ENCODE measurements at places on chromosomes 12 and 14.

DNA sequence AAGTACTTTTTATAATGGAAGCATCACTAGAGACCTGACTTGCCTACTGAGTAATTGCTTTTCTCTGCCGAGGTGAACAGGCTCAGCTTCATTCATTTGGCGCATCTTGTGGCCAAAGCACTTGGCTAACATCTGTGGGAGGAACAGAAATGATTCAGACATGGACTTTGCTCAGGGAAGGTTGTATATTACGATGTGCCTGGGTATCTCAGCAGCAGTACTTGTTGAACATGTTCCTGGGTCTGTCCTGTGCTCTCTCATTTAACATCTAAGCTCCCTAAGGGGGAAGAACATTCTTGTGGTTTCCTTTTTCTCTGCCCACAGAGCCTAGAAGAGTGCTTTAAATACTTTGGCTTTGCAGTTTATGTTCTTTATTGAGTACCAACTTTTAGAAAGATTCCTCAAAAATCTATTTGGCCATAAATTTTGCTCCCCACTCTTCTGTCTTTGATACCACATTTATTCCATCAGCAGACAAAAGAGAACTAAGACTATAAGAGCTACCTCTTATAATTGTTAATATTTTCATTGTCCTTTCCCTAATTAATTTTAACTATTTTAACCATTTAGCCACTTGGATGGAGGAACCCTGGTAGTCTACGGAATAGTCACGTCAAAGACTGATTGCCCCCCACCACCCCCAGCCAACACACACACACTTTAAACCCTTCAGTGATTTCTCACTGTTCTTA, 101.2 kb upstream of the EGLN3 start:
- DNase-seq = no peak

GRCh38 chr12:68896881-68897540, 36.0 kb downstream of the CPM start:
- DNase-seq = no peak

- no peak for DNase-seq
Observed at GRCh38 chr14:61439779-61440418, 118.5 kb downstream of the PRKCH start.

DNA sequence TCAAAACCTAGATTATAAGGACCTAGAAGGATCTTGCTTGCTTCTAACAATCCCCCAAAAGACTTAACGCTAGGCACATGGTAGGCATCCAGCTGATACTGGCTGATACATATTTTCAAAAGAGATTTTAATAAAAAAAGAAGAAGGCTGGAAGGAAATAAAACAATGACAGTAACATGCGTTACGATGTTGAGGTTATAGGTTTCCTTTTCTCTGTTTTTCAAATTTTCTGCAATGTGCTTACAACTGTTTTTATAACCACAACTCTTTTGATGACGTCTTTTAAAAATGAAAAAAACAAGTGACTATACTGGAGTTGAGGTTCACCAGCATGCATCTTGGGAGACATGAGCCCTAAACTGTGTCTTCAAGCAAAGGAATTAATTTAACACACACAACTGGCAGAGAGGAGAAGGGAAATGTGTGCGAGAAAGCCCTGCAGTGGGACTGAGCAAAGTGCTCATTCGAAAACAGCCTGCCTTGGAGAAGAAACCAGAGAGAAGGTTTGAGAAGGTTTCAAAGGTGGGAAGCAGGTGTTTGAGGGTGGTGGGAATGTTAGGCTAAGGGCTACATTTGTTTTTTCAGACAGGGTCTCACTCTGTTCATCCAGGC, 80.4 kb downstream of the DUSP16 start:
- no peak for DNase-seq

All from NCI-H69 (cell line).